ENCODE measurements at places on chromosomes 16 and 17.

DNA sequence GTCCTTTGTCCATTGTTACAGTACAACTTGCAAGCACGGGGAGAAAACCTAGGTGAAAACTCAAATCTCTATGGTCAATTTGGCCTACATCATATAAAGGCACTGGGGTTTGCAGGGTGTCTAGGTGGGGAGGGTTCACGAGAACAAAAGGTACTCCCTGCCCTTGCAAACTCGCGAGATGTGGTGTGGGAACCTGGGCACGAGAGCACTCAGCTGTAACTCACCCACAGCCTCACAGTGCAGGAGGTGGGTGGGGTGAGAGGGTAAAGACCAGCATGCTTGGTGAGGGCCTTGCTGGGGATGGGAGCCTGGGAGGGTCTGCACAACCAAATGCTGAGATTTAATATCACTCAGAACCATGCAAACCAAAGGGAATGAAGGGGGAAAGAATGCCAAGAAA is 18.4 kb upstream of the ZNF594 start:
- no peak overlapping the region for H3K27ac ChIP-seq
- H3K27me3 ChIP-seq, result no peaks in the 10 kb centered on the region
- peaks cover 4% of the 10 kb centered on the region for H3K36me3 ChIP-seq
- H3K4me3 ChIP-seq, result no peak overlapping the region

GRCh38 chr16:21156767-21157467 is 1.6 kb upstream of the LDAF1 start:
- DNase-seq, result no peak
- peaks cover 5% of the 10 kb centered on the region for H3K36me3 ChIP-seq
- H3K27me3 ChIP-seq, result no peaks in the 10 kb centered on the region
- H3K4me3 ChIP-seq, result no peak overlapping the region
- peaks cover 42% of the 10 kb centered on the region for H3K4me1 ChIP-seq
- no peak overlapping the region for H3K27ac ChIP-seq

DNA sequence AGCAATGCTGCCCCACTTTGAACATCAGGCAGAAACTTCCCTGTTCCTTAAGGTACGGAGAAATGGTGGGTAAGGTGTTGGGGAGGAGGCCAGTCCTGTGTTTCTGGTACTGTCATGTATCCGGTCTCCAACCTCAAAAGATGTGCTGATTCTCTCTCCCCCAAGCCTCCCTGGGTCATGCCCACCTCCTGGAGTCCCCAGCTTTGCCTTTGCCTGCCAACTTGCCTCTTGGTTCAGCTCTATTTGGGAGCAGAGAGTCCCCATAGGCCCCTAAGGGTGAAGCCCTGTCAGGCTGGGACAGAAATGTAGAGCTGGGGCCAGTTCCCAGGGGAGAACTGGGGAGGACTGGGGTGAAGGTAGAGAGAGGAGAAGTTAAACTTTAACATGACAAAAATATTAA is 1.6 kb upstream of the TBX21 start:
- no peaks in the 10 kb centered on the region for H3K36me3 ChIP-seq
- DNase-seq, result peak; percentile 25
- peaks cover 3% of the 10 kb centered on the region for H3K4me1 ChIP-seq
- H3K27ac ChIP-seq, result no peak overlapping the region
- H3K4me3 ChIP-seq, result no peak overlapping the region
- peaks cover 60% of the 10 kb centered on the region for H3K27me3 ChIP-seq

DNA sequence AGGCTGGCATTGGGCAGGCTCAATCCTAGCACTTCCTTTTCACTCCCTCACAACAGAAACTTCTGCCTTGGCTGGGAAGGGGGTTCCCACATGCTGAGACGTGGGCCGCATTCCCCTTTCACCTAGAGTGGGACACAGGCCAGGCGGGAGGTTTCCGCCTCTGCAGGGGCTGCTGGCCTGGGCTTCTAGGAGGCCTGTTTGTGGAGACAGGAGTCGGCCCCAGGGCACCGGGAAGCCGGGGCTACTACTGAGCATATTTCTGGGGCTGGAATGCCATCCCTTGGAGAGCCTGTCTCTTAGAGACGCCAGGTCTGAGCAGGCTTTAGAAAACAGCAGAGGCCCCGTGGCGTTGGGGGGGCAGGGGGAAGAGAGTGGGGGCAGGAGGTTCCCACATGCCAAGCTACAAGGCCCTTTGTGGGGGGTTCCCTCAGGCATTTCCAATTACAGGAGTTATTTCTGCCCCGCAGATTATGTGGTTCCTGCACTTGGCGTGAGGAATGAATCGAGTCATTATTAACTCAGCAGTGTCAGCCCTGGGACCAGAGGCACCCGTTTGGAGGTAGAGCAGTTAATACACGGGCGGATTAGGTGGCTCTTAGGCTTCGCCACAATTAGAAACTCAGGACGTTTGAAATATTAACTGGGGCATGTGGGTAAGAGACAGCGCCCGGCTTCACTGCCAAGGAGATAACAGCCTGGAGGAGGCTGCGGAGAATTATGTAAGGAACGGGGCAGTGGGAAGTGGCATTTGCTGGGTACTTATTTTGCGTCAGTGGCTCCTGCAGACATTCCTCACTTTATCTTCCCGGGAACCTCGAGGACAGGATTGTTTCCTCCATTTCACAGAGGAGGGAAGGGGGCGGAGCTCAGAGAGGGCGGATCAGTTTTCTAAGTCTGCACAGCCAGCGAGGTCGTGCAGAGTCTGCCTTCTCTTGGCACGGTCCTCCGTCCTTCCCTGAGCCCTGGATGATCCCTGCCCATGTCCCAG is 162.5 kb downstream of the MAF start:
- no peaks in the 10 kb centered on the region for H3K27me3 ChIP-seq
- peak overlapping the region; percentile 60 for H3K27ac ChIP-seq
- peak overlapping the region; percentile 63 for H3K4me3 ChIP-seq
- H3K4me1 ChIP-seq, result peaks cover 22% of the 10 kb centered on the region
- DNase-seq, result no peak
- H3K36me3 ChIP-seq, result no peaks in the 10 kb centered on the region

Data from chondrocyte (in vitro differentiated cells).